ENCODE measurements at places on chromosomes 16 and 17.

GRCh38 chr17:48770954-48771353, 42.4 kb upstream of the HOXB13 start:
- DNase-seq = no peak

- no peak for DNase-seq
These were observed 235.6 kb upstream of the MAF start for GRCh38 chr16:79836144-79836543.

GRCh38 chr16:21264571-21265036, 13.5 kb downstream of the CRYM start:
- no peak for DNase-seq

DNA sequence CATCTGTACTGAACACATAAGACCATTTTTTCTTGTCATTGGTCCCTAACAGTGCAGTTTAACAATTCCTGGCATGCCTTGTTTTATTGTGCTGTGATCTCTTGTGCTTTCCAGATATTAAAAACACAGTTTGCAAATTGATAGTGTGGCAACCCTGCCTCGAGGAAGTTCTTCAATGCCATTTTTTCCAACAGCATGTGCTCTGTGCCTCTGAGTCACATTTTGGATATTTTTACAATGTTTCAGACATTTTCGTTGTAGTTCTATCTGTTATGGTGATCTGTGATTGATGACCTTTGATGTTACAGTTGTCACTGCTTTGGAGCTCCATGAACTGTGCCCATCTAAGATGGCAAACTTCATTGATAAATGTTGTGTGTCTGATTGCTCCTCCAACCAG, 66.2 kb downstream of the GOSR1 start:
- no peak for DNase-seq

DNA sequence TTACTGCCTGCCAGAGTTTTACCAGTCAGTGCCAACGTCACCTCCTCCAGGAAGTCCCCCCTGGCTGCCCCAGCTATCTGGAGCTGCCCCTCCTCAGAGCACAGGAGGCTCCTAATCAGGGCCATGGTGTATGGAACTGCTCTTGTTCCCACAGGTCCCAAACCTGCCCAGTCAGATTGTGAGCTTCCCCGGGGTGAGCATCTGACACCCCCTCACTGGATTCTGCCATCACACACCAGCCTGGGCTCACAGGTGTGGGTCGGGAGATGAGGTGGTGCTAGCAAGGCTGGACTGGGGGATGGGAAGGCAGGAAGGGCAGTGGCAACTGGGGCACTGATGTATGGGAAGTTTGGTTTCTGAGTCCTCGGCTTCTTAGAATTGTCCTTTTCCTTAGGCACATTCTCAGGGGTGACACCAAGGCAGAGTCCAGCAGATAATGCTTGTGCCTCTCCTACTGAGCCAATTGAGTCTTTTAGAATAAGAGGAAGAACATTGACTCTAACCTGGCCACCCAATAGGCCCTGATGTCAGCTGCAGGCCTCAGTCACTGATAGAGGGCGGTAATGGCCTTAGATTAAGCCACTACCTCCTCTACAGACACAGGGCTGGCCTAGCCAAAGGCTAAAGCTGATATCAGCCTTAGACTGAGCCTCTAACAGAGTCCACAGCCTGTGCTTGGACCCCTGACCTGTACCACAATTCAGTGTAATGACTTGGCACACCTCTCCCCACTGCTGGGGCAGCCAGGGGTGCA, 107.9 kb downstream of the WSCD1 start:
- no peak for DNase-seq

- no peak for DNase-seq
These were observed 35.8 kb downstream of the LITAF start for GRCh38 chr16:11550791-11551498.

GRCh38 chr17:81685108-81685507, 1.3 kb downstream of the HGS start:
- no peak for DNase-seq

DNA sequence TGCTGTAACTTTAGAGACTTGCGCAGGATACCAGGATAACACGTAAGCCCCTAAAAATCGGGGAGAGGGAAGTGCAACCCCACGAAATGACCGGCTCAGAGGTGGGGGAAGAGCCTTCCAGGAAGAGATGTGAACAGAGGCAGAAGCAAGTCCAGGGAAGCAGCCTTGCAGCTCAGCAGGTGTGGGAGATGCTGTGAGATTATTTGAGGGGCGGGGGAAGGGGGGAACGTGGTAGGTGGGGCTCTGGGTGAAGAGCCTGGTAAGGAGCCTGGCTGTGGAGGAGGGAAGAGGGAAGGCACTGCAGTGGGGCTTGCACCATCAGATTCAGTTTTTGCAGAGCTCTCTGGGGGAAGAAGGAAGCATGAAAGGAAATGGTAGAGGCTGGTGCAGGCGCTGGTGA, 95.4 kb upstream of the CACNG5 start:
- DNase-seq = no peak

- no peak for DNase-seq
These were observed 675.3 kb downstream of the MAF start for GRCh38 chr16:78925083-78925767.
